ENCODE measurements at places on chromosomes 12 and 14.

GRCh38 chr12:24352363-24352762, 402.9 kb upstream of the SOX5 start:
- no peak for DNase-seq

DNA sequence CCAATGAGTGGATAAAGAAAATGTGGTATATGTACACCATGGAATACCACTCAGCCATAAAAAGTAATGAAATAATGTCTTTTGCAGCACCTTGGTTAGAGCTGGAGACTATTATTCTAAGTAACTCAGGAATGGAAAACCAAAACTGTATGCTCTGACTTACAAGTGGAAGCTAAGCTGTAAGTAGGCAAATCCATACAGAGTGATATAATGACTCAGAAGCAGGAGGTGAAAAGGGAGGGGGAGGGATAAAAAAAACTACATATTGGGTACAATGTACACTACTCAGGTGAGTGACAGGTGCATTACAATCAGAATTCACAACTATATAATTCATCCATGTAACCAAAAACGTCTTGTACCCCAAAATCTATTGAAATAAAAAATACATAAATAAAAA, 15.1 kb upstream of the CLEC1A start:
- no peak for DNase-seq

GRCh38 chr12:122064780-122065588, 13.6 kb upstream of the MLXIP start:
- peak; percentile 79 for DNase-seq

GRCh38 chr12:113332688-113333417, 2.1 kb downstream of the SLC8B1 start:
- no peak for DNase-seq

DNA sequence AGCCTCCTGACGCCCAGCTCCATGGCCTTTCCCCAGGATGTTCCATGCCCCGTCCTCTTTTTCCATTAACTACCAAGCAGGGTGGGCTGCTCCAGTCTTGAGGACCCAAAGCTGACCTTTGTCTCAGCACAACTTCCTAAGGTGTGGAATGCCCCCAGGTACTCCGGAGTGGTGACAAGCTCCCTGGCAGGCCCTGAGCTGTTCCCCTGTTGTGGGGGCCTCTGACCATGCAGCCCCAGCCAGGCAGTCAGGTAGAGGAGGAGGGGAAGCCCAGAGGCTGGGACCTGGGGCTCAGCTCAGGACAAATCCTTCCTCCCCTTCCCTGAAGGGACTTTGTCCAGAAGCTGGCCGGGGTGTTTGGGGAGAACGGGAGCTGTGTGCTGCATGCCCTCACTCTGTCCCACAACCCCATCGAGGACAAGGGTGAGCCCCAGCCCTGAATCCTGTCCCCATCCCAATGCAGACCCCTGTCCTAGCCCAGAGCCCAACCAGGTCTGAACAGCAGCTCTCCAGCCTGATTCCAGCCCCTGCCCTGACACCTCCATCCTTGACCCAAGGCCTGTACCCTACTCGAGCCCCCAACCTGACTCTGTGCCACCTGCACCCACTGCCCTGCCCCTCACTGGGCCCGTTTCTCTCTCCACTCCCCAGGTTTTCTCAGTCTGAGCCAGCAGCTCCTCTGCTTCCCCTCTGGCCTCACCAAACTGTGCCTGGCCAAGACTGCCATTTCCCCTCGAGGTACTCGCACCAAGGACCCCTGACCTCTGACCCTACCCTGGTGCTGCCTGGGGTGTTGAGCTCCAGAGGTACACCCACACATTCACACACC, 4.4 kb downstream of the CARMIL3 start:
- no peak for DNase-seq

- DNase-seq: no peak
These were observed 44.4 kb downstream of the PRKCH start for GRCh38 chr14:61365667-61366212.

All from D721Med (cell line).